GM19239 (cell line): ENCODE measurements at places on chromosomes 3 and 15.

DNA sequence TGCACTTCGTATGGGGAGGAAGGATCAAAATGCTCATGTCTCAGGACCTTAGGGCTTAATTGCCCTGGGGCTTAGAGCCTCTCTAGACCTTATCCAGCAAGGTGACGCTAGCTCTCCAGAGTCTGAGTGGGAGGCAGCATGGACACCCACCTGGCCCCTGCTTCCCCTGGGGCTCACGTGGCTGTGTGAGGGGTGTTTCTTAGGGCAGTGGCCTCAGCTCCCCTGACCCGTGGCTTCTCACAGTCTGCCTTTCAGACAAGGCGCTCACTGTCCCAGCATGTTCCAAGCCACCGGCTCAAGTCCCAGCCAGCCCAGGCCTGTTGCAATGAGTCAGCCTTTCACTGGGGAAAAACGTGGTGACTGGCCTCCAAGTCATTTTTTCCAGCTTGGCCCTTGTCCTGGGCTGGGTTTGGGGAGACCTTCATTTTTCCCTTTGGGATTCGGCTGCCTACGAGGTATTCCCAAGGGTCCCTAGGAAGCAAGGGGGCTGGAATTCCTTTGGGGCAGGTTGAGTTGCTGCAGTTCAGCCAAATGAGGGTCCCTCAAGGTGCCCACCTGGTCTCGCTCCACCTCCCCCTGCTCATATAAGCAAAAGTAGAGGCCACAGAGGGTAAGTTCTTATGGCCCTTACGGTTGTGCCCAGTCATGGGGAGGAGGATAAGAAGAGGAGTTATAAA, 15.7 kb downstream of the BHLHE40 start:
- DNase-seq: no peak

DNA sequence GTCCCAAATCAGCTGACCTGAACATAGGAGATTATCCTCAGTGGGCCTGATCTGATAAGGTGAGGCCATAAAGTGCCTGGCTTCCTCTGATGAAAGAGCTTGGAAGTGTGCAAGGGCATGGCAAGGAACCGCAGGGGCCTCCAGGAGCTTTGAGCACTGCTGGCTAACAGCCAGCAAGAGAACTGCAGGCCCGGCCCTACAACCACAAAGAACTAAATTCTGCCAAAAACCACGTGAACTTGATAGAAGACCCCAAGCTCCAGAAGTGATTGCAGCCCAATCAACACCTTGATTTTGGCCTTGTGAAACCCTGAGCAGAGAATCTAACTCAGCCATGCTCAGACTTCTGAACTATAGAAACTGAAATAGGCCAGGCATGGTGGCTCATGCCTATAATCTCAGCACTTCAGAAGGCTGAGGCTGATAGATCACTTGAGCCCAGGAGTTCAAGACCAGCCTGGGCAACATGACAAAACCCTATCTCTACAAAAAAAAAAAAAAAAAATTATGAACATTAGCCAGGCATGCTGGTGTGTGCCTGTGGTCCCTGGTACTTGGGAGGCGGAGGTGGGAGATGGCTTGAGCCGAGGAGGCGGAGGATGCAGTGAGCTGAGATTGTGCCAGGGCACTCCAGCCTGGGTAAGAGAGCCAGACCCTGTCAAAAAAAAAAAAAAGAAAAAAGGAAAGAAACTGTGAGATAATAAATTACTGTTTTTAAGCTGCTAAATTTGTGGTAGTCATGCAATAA, 7.7 kb upstream of the DIS3L start:
- no peak for DNase-seq

GRCh38 chr3:152319256-152319655, 50.5 kb downstream of the MBNL1 start:
- no peak for DNase-seq

- DNase-seq: no peak
Observed at GRCh38 chr3:79286882-79287281, 480.9 kb downstream of the ROBO1 start.

DNA sequence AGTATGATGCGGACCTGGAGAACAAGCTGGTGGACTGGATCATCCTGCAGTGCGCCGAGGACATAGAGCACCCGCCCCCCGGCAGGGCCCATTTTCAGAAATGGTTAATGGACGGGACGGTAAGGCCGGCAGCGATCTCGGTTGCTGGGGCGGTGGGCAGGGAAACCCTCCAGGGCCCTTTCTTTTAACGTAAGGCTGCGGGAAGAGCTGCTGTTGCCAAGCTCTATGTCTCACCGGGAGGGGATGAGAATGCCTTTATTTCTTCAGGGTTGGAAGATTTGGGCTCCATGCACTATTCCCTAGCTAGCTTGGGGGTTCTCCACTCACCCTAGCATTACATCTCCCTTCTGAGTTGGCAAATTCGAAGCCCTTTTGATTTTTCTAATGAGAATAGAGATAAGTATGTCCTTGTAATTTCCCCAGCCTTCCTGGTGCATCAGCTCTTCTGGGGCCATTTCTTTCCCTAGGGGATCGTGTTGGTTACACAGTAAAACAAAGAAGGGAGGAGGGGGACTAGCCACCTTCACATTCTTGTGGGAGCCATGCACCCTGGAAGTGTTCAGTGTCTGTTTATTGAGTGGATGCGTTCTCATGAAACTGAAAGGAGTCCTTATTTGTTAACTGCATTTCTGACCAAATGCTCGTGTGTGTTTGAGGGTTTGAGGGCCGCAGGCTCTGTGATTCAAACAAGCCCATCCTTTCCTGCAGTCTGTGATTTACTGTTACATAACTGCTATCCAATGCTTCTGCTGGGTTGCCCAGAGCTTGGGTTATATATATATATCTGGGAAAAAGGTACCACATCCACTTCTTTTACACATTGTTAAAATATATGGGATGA, 982 bp downstream of the TAGLN3 start:
- DNase-seq: no peak

DNA sequence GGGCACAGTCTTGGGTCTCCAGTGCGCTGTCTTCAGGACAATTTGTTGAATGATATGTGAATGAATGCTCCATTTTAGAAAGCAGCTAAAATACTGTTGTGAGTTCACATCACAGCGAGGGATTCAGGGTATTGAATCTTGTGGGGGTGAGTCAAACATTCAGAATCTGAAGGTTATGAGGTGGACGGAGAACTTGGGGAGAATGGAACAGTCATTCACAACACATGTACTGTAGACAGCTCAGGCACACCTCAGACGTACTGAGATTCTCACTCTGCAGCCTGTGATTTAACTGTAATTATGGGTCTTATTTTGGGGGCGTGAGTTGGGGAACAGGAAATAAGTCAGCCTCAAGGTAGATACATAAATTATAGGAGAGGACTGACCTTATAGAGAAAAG, 13.9 kb downstream of the CRYBG3 start:
- DNase-seq: no peak

DNA sequence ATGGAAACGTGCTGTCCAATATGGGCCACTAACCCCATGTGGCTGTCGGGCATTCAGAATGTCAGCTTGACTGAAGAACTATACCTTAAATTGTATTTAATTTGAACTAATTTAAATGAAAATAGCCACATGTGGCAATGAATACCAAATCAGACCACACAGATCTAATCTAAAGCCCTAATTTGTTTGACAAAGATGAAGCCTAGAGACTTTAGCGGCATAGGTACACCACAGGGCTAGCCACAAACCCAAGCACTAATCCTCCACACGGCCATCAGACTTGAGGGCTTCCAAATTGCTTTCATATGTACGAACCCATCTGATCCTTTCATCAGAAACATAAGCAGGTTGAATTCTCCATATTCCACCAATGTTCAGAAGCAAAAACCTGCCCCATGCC, 81.4 kb downstream of the SHQ1 start:
- DNase-seq: no peak

DNA sequence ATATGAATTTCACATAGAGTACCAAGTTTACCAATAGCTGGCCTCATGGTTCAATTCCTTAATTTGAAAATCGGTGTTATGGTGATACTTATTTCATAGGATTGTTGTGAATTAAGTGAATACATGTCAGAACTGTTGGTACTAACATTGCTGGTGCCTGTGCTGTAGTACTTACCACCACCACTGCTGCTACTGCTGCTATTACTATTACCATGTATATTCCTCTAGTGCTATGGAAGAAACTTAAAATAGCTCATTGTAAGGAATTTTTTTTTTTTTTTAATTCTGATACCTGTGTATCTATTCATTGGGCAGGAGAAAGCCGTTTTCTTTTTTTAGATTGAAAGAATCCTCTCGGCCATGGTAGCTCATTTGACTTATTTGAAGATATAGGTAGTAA, 3.6 kb downstream of the FYTTD1 start:
- no peak for DNase-seq

- no peak for DNase-seq
Observed at GRCh38 chr15:80769829-80770705, 9.1 kb upstream of the CEMIP start.

- no peak for DNase-seq
Observed at GRCh38 chr15:71443538-71443937, 328.3 kb downstream of the THSD4 start.

GRCh38 chr15:98730860-98731711, 82.7 kb downstream of the IGF1R start:
- DNase-seq: no peak

- DNase-seq: no peak
Observed at GRCh38 chr3:147702509-147702908, 293.3 kb downstream of the ZIC1 start.

DNA sequence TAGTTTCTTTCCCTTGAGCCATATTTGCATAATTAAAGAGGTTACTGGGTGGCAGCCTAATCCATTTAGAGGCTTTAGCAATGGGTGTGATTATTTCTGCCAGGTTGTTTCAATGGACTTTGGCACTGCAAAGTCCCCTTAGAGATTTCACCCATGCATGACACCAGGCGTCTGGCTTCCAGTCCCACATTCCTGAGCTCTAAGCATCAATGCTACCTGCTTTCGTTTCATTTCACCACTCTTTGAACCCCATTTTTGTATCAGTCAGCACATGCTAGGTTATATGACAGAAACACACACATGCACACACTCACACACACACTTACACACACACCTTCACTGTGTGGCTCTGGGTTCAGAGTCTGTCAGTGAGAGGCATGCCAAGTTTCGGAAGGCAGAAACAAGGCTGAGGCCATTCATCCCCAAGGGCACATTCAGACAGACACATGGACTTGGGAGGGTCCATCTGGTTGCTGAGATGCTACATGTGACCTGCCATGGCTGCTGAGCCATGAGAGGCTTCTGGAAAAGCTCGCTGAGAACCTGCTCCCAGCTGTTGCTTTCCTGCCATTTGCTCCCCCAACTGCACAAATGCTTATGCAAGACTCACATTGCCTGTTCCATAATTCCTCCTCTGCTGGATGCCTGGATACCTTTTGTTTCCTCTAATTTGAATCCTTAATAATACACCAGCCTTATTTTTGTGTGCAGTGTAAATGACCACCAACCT, 354.1 kb downstream of the GABRG3 start:
- no peak for DNase-seq

DNA sequence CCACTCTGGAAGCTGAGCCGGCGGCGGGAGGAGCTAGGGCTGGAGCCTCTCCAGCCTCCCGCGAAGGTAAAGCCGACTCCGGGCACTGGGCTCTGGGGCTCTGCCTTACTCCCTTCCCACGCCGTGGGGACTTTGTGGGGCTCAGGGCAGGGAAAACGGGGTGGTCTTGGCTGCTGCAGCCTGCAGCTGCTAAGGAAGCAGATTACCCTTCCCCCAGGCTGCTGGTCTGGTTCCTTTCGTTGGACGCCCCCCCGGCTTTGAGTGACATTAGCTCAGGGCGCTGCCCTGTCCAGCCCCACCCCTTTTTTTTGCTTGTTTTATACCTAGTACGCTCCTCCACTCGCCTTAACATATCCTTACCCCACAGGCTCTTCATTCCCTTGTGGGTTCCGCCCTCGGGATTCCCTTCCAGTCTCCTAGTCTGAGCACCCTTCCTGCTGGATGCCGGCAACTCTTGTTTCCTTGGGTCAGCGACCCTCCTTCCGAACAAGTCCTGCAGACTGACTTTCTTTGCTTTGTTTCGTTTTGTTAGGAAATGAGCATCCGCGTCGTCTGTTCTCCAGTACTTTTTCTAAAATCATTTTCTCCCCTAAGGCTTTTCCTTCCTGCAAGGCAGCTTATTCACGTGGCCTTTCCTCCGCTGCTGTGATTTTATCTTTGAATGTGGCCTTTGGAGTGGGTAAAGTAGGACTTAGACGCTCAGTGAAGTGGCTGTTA, 551 bp downstream of the DNAJC13 start:
- peak; percentile 12 for DNase-seq

DNA sequence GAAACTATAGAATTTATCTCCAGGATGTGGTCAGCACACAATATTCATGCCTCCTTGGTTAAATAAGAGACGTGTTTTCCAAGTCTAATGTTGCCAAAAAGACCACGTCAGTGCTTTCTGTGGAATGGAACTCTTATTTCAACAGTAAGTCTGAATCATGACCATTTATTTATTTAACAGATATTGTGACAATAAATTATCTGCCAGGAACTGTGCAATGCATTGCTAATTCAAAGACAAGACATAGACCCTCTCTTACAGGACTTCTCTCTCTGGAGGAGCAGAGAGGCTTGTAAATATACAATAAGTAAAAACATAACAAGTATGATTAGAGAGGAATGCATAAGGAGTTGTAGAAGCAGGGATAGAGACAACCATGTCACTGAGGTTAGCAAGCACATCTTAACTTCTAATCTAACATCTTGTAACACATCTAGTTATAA, 227.5 kb downstream of the DTWD1 start:
- DNase-seq: no peak

- no peak for DNase-seq
Observed at GRCh38 chr3:5013021-5013906, 34.0 kb downstream of the BHLHE40 start.

DNA sequence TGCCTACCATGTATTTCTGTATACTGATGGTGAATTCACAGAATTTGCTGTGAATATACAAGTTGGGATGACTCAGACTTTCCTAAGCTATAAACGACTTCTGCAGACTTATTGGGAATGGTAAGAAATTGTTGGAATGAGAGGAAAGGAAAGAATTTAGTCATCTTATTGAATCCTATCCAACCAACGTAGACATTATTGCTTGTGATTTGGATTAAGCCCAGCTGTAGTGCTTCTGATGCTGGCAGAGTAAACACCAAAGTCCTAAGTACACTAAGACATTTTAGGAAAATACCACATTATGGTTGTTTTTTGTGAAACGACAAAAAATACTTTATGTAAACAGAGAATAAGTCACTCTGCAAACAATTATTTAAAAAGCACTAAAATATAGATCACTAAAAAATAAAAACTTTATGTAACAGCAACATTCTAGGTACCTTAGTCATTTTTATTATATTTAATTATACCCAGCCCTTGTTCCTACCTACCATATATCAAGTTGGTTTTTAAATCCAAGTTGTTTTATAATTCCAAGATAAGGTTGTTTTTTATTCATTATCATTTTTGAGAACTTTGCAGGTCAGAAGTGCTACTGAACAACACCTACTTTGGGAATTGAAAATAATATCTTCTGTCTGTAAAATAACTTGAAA, 99.2 kb upstream of the MLF1 start:
- DNase-seq: no peak
